ENCODE measurements at places on chromosomes 13 and 19.

- DNase-seq, result no peak
Measured at GRCh38 chr13:97255515-97256021, 33.4 kb downstream of the MBNL2 start.

GRCh38 chr19:48468772-48469288 is 339 bp upstream of the CYTH2 start:
- peak; percentile 95 for DNase-seq

DNA sequence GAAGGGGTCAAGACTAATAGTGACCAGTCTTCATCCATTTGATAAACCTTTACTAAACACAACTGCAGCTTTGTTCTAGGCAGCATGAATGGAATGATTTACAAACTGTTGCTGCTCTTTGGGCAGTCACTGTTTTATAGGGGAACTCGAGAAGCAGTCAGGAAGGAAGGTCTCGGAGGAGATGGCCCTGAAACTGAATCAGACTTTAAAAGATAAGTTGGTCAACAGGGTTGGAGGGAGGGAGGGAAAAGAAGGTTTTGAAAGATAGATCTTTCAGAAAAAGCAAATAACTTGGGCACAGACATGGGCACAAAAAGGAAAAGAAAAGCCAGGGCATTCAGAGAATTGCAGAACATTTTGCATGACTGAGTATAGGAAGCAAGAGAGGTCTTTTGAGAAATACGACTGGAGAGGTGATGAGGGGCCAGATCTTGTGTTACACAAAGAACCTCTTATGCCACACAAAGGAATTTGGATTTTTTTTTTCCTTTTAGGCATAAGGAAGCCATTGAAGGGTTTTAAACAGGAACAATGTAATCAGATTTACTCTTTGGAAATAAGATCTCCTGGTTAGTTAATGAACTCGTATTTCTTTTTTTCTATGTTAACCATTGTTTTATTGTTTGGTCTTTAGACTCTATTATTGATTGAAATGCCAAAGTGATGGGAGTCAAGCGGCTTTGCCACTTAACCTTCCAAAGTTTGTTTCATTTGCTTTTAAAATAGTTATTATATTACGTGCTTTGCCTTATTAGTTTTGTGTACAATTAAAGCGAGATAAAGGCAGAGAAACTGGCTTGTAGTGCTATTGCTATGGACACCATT is 37.5 kb upstream of the SACS start:
- DNase-seq, result no peak

GRCh38 chr13:29943686-29944085 is 93.3 kb upstream of the UBL3 start:
- DNase-seq, result no peak

DNA sequence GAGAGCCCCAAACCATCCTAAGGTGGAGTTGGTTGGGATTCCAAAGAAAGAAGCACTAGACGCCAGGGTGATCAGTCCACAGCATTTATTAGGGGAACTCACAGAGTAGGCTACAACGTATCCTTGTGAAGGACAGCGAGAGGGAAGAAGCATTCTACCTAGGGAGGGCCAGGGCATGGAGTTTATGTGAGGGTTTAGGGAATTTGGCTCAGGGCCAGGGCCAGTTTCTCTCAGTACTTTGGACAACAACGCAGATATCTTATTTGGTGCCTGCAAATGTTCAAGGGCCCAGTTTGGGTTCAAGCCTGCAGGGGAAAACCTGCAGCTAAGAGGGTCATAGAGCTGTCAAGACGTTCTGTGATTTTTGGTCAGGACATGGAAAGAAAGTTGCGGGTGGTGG is 73.9 kb upstream of the GJB6 start:
- DNase-seq, result no peak

GRCh38 chr19:45477713-45478453 is 10.1 kb downstream of the FOSB start:
- DNase-seq, result no peak

DNA sequence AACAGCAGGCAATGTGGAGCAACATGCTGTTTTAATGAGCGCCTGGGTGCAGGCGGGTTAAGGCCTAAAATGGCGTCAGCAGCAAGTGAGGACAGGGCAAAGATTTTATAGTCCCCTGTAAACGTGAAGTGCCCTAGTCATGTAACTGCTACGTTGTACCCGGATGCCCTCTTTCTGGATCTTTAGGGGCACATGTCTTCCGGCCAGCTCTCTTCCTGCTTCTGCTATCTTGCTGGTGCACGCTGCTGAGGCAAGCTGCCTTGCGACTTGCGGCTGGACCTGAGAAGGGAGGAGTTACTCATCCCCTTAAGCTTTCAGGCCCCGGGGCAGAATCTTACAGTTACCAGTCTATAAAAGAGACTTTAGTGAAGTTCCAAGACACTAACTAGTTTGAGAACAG is 303.6 kb upstream of the DACH1 start:
- no peak for DNase-seq

DNA sequence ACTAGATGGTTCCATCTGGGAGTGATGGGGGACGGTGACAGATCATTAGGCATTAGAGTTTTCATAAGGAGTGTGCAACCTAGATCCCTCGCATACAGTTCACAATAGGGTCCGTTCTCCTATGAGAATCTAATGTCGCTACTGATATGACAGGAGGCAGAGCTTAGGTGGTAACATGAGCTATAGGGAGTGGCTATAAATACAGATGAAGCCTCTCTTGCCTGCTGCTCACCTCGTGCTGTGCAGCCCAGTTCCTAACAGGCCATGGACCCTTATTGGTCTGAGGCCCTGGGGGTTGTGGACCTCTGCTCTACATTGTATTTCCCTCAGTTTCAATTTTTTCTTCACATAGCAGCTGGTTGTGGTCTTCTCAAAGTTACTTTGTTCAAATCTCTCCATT is 56.5 kb downstream of the CDK8 start:
- DNase-seq, result no peak
